ENCODE measurements at places on chromosomes 4 and X. TPM values are rescaled to one million over a fixed set of nuclear protein-coding genes. Genes with fewer than 3 reads are reported as not detected.

The AR gene
- total RNA-seq: 0.25 TPM

The PRKX gene
- total RNA-seq: 34.0 TPM

The SOD3 gene
- total RNA-seq: 0.75 TPM

The MUC7 gene
- total RNA-seq: not detected

The DCAF8L2 gene
- total RNA-seq: not detected

The UBE2K gene
- total RNA-seq: 28.3 TPM

The PAGE5 gene
- total RNA-seq: not detected

The GABRE gene
- total RNA-seq: 0.21 TPM

The HS3ST1 gene
- 2.4 TPM for total RNA-seq

The UGT2A1 gene
- not detected for total RNA-seq

The RBM46 gene
- 0.04 TPM for total RNA-seq

The INTS6L gene
- 3.0 TPM for total RNA-seq

The SATL1 gene
- 0.07 TPM for total RNA-seq

The NXF3 gene
- not detected for total RNA-seq

Measured in kidney epithelial cell (primary cell).